ENCODE measurements at places on chromosomes 3 and 15. TPM values are rescaled to one million over a fixed set of nuclear protein-coding genes. Genes with fewer than 3 reads are reported as not detected.

- no peak for DNase-seq
Observed at GRCh38 chr3:45972534-45973402, 22.9 kb downstream of the FYCO1 start.

DNA sequence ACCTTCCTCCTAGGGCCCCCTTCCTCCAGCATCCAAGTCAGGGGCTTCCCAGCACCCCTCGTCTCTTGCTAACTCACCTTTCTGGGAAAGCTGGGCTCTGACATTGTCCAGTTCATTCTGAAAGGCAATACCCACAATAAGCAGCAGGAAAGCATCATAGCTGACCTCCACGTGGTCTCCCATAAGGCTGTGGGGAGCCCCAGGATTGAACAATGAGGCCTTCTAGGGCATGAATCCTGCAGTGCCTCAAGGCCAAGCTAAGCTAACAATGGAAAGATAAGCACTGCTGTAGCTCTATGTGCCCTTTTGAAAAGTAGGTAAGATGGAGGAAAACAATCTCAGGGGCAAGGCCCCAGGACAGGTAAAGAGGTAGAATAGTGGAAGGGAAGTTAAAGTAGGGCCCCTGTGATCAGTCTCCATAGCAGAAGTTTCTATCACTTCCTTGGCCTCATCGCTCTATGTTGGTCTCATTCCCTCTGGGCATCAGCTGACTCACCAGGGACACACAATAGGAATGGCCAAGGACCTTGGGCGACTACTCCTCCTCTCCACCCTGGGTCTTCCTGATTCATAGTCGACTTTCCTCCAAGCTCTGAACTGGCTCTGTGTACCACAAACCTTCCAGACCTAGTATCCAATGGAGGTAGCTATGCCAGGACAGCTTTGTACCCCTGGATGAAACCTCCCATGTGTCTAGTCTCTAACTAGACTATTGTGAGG, 11.7 kb downstream of the TRAIP start:
- no peak for DNase-seq

- DNase-seq, result no peak
Observed at GRCh38 chr15:63238796-63239195, 38.6 kb upstream of the APH1B start.

MYZAP gene
- total RNA-seq, result 6.2 TPM

TMEM40 gene
- total RNA-seq, result 2.8 TPM

IQCF5 gene
- total RNA-seq, result not detected
